ENCODE measurements at places on chromosomes 6 and 20.

- DNase-seq, result no peak
Measured at GRCh38 chr6:145047891-145048290, 687.4 kb downstream of the EPM2A start.

DNA sequence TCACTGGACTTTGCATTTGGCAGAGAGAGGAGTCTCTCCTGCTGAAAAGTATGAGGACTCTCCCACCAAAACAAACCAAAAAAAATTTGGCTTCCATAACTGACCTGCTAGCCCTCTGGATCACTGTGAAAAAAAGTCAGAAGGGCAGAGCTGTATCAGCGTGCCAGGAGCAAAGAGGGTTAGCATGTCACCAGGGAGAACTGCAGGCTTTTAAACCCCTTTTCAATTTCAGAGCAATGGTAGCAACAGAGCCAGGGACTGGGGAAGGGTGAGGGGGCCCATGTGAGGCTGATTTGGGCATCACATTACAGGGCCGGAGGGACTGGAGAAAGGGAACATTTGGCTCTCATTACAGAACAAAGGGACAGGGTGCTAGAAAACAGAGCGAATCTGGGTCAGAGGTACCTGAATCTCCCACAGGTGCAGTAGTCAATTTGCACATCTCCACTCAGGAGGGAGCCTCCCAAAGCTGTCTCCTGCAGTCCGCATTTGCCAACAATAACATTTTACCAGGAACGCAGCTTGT lies 185.7 kb upstream of the EYA4 start:
- DNase-seq, result no peak

- DNase-seq, result no peak
Measured at GRCh38 chr20:62405108-62405980, 1.7 kb downstream of the CABLES2 start.

GRCh38 chr20:42754706-42755105 lies 435.0 kb downstream of the PTPRT start:
- DNase-seq, result peak; percentile 10

DNA sequence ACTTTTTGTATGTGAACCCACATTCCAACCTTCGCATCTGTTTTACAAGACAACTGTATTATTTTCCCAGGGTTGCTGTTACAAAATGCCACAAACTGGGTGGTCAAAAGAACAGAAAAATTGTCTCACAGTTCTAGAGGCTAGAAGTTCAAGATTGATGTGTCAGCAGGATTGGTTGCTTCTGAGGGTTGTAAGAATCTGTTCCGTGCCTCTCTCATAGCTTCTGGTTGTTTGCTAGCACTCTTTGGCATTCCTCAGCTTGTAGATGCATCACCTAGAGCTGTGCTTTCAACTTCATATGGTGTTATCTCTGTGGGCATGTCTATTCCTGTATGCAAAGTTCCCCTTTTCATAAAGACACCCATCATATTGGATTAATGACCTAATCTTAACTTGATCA lies 1067.2 kb downstream of the EPHA7 start:
- DNase-seq, result no peak

GRCh38 chr6:166582258-166582657 lies 4.2 kb downstream of the RAMACL start:
- peak; percentile 28 for DNase-seq

- DNase-seq, result peak; percentile 85
Measured at GRCh38 chr6:42453654-42454427, 2.1 kb upstream of the TRERF1 start.

GRCh38 chr6:108417027-108417426 lies 122.2 kb downstream of the AFG1L start:
- no peak for DNase-seq

- no peak for DNase-seq
Measured at GRCh38 chr6:135932651-135933050, 81.2 kb downstream of the PDE7B start.

GRCh38 chr6:104653781-104654180 lies 205.9 kb downstream of the HACE1 start:
- peak; percentile 14 for DNase-seq

DNA sequence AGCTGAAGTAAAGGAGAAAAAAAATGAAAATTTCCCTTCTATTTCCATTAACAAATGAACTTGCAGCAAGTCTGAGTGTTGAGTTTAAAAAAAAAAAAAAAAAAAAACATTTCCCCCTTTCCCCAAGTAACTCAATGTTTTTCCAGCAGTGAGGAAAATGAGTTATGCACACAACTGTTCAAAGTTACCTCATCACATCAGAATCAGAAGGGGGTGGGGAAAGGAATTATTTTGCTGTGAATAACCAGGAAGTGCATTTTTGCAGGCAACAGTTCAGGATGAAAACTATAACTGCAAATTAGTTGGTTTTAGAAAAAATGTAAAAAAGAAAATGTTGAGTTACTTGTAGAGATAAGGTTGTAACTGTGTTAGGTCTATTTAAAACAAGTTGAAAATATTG lies 568.9 kb upstream of the CITED2 start:
- peak; percentile 89 for DNase-seq

DNA sequence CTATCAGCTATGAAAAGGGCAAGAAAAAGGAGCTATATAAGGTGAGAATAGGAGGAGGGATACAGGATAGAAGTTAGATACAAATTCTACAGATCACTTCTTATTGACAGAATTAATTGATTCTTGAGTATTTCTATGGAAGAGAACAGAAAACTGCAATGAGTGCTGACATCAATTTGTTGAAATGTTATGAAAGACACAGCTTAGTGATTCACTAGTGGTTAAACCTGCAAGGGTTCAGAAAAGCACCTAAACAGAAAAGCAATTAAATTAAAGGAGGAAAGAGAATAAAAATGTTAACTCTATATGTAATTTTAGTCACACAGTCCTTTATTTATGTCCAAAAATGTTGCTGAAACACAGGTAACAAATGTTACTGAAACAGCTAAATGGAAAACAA lies 254.4 kb upstream of the RUNX2 start:
- no peak for DNase-seq

DNA sequence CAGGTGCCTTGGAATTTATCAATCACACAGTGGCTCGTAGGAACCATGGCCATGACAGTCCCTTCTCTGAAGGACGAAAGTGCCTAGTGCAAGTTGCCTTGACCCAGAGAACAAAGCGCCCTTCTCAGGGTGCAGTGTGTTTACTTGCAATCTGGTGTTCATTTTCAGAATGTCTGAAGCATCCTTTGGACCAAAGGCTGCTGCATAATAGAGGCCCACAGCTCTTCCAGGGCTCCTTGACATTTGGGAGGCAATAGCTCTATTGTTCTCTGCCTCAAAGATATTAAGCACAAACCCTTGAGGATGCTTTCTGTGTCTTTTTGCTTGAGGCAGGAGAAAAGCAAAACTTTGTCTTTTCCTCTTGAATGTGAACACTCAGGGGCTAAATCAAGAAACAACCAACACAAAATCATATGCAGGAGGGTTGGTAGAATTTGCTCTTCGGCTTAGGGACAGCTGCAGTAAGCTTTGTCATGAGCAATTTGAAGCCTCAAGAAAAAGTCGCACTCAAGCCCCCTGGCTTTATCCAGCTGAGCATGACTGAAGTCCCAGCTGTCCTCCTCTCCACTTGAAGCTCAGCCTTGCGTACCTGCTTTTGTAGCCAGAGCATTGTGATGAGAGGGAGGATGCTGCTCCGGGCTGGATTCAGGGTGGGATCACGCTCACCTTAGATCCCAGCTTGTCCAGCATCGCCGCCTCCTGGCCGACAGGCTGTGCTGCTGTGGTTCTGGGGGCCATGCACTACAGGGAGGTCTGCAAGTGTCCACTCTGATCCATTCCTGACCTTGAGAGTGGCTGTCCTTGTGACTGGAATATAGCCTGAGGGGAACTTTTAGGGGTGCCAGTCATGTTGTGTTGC lies 495.4 kb downstream of the CDH26 start:
- no peak for DNase-seq

- DNase-seq, result no peak
Measured at GRCh38 chr20:41872930-41873329, 254.8 kb upstream of the CHD6 start.

- DNase-seq, result peak; percentile 100
Measured at GRCh38 chr20:41617902-41618806, at the start of gene CHD6. TSS of gene CHD6 (minus strand) at chr20:41618377. CDS start at chr20:41551337, 67,040 bp downstream.

DNA sequence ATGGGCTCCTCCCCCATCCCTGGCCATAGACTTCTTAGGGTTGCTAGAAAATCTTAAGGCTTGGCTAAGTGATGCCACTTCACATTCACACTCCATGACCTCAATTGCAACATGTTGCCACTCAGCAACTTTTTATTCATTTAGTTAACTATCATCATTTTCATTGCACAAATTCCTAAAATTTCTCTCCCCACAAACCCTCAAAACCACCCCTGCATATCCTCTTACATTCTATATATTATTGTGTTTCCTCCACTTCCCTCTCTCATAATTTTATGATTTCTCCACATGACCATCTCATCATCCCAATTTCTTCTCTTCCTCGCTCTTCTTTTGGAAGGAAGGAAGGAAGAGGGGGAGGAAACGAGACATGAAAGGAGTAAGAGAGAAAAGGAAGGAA lies 436.0 kb downstream of the HACE1 start:
- no peak for DNase-seq

DNA sequence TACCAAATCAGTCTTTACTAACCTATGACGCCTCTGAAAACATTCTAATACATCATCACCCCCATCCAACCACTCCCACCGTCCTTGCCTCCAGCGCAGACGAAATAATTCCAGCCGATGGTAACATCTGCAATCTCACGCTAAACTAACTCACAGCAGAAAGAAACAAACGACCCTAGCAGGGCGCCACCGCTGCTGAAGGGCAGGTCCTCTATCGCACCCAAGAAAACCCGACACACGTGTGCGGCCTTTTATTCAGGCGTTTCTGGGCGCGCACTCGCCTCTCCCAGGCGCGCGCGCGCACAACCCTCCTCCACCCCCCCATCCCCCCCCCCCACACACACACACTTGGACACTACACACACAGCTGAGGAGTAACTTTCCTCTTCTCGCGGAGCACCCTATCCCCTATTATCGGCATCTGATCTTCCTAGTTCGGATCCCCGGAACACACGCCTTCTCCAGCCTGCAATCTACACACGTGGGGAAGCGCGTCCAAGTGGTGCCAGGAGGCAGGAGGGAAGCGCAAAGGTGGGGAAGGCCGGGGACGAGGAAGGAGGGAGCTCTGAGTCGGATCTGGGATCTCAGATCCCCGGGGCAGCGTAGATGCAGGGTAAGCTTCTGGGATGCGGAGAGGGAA lies 1.4 kb downstream of the GFOD1 start:
- peak; percentile 19 for DNase-seq

DNA sequence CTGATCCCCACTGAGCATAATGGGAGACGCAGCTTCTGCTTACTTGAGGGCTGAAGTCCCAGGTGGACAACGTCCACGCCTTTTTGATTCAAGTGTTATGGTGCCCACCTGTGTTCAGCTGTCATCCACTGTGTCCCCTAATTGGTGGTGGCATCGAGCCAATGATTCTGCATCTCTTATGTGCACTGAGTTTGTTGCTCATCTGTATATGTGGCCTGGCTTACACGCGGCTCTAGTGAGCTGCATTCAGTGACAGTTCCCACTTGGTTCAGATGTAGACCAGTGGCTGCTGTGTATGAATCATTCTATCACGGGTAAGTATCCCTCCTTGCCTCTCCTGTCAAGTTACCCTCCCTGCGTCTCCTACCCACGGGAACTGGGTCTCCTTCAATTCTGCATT lies 131.2 kb upstream of the CLDN20 start:
- DNase-seq, result no peak

DNA sequence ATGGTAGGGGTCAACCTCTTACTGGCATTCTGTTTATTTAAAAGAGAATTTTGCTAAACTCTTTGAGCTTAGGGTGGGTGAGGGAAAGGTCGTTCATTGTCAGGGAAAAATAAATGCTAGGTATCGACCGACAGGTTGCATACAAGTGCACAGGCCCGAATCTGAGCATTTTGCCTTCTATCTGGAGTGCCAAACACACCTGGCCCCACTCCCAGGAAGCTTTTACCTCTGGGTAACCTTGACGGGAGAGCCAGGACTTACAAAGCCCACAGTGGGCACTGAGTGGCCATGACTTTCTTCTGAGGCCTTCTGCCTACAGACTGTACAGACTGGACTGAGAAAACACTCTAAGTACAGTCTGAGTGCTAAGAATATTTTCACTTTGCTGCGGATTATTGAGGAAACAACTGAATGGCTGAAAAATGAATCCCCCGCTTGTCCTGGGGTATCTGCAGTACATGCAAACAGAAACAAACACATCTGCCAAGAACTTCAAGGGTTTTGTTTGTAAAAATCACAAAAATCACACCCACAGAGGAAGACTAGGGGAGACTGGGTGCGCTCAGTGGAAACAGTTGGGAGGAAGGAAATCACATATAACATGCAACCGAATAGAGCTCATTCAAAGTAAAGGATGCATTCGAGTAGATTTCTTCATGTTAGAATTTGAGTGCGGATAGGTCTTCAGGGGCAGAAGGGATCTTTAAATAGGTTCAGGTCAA lies 152.8 kb downstream of the NFATC2 start:
- DNase-seq, result no peak
